ENCODE measurements at places on chromosomes 2 and 18.

GRCh38 chr18:6313415-6313814 lies 101.3 kb downstream of the L3MBTL4 start:
- DNase-seq, result no peak

DNA sequence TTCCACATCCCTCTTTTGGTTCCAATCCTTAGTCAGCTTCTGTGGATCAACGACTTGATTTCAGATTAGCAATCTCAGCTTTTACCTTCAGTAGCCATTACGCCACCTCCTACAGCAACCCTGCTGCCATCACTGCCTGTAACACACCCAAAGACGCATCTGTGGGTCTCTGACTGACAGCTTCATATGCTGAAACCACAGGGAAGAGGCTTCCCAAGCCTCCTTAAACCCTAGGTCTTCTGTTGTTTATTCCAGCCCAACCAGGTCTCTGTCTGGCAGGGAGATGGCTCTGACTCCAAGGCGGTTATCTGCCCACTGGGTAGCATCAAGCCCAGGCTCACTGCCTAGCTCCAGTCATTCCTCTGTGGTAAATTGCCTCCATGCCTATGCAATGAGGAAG lies 28.6 kb upstream of the TRIB2 start:
- no peak for DNase-seq

DNA sequence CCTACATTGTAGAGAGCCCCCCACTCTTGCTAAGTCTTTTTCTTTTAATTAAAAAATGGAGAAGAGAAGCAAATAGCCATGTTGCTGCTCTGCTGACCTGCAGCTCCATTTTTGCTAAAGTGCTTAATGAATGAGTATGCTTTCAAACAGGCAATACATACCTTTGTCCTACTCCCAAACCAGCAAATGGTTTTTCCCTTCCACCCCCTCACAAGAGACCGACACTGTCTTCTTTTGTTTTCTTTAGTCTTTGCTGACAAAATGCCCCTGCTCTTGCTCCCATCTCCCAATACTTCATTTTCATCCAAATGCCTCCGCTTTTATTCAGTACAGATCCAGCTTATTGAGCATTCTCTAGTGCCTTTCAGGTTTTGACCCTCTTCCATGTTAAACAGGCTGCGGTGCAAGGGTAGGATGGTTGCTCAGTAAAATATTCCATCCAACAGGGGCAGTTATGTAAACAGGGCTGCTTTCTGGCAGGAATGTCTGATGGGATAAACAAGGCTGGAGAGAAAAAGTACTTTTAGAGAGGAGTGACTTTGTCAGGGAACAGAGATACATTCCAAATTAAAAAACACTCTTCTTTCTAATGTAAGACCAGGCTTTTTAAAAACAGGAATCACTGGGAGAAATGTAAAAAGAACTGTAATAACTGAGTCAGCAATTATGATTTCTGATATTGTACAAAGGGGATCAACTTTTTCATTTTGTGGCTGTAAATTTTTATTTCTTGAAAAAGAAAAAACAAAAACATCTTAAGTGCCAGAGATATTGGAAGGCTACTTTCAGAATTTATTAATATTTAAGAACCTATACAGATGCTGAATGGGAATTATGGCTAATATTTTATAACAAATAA lies 136.8 kb downstream of the MEP1B start:
- peak; percentile 38 for DNase-seq

DNA sequence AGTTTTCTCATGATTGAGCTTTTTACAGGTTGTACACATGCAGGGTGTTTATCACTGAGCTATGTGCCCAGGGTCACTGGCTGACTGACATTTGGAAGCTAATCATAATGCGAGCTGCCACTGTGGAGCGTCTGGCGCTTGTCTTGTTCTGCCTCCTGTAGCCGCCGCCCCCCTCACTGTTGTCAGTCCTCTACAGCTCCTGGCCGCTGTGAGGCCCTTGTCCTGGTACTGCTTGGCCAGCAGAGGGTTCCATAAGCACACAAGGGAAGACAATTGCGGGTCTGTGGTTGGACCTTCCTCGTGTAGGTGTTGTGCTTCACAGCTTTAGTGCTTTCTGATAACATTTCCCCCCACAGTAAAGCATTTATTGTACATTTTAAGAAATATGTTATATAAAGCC lies 105.6 kb upstream of the LDLRAD4 start:
- DNase-seq, result peak; percentile 68

GRCh38 chr2:134453973-134454372 lies 200.1 kb downstream of the MGAT5 start:
- no peak for DNase-seq

DNA sequence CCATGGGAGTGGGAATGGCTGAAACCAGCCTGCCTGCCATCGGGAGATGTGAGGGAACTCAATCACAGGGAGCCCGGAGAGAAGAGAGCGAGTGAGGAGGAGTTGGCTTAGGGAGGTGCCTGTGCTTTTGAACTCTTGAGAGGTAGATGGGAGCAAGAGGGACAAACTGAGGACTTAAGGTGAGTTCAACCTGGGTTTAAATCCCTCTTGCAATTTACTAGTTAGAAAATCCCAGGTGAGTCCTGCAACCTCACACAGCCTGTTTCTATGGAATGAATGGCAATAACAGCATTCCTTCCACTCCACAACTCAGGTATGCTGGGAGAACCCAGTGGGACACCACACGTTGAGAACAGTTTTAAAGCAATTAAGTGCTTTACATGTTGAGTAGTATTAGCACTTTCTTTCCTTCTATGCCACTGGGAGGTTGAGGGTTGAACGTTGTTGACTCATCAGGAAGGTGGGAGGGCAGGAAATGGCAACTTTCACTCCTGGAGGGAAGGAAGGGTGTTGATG lies 57.3 kb downstream of the VIT start:
- DNase-seq, result no peak

GRCh38 chr2:239666053-239666854 lies 265.4 kb upstream of the HDAC4 start:
- DNase-seq, result no peak

GRCh38 chr2:150681120-150681804 lies 193.8 kb upstream of the RND3 start:
- DNase-seq, result peak; percentile 97
